K562 (cell line): ENCODE measurements at places on chromosomes 5 and 9.
A peak's percentile ranks its signal among the peaks of the same experiment; 100 is the strongest.

- H3K27me3 ChIP-seq: no peaks in the 10 kb centered on the region
- DNase-seq: no peak
- no peak overlapping the region for H3K4me3 ChIP-seq
- peaks cover 9% of the 10 kb centered on the region for H3K4me1 ChIP-seq
- H3K27ac ChIP-seq: no peak overlapping the region
Observed at GRCh38 chr5:10583663-10584572, 20.0 kb downstream of the ANKRD33B start.

DNA sequence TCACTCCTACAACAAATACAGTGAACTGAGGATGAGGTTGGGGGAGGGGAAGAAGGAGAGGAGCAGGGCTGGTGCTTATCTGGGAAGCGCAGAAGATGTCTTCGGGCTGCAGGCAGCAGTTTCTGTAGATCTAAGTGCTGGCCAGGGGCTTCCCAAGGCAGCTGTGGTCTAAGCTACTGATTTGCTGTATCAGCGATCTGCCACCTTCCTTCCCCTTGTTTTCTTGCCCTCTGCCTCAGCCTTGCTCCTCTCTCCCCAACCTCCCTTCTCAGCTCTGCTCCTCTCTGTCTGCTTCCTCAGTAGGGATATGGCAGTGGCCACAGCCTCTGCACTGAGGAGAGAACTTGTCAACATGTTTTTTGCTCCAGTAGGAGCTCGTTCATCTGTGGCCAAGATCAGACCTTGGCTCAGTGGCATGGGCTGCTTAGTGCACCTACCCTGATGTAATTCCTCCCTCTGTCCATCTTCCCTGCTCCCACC is 42.8 kb upstream of the IL6ST start:
- H3K27ac ChIP-seq: peak overlapping the region; percentile 86
- H3K4me1 ChIP-seq: peaks cover 14% of the 10 kb centered on the region
- no peaks in the 10 kb centered on the region for H3K27me3 ChIP-seq

GRCh38 chr9:33506626-33507370 is 17.3 kb upstream of the ANKRD18B start:
- DNase-seq: peak; percentile 56
- H3K27ac ChIP-seq: peak overlapping the region; percentile 59; the same call in 2 of the 3 replicates
- H3K27me3 ChIP-seq: no peaks in the 10 kb centered on the region
- no peaks in the 10 kb centered on the region for H3K36me3 ChIP-seq

DNA sequence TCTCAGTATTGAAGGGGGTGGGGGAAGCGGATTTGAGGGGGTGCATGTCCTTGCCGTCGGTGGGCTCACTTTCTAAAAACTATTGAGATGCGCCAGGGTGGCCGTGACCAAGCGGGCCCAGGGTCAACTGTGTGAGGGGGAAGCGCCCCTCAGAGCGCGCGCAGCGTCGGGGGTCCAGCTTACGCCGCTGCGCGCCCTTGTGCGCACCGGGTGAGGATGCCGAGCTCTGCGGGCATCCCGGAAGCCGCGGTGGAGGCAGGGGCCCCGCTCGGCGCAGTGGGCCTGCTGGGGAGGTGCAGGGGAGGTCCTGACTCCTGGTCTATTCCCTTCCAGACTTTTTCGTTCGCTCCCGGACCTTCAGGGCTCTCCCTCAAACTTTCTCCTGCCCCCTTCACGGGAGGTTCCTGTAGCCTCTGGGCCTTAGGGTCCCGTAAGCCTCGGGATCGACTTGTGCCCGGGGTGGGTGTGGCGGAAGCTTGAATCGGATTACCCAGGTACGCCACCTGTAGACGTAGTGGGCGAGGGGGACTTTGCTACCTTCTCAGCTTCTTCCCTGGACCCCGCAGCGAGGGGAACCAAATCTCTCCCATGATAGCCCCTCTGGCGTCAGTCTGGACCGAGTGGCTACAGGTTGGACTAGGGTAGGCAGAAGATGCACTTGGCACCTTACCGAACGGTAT is 2.5 kb upstream of the PRDM6 start:
- H3K4me1 ChIP-seq: peaks cover 22% of the 10 kb centered on the region
- H3K27me3 ChIP-seq: peaks cover 76% of the 10 kb centered on the region
- H3K4me3 ChIP-seq: no peak overlapping the region

GRCh38 chr9:23341346-23341745 is 484.7 kb downstream of the ELAVL2 start:
- no peak for DNase-seq
- H3K27me3 ChIP-seq: no peaks in the 10 kb centered on the region
- H3K4me3 ChIP-seq: no peak overlapping the region
- H3K4me1 ChIP-seq: no peaks in the 10 kb centered on the region

DNA sequence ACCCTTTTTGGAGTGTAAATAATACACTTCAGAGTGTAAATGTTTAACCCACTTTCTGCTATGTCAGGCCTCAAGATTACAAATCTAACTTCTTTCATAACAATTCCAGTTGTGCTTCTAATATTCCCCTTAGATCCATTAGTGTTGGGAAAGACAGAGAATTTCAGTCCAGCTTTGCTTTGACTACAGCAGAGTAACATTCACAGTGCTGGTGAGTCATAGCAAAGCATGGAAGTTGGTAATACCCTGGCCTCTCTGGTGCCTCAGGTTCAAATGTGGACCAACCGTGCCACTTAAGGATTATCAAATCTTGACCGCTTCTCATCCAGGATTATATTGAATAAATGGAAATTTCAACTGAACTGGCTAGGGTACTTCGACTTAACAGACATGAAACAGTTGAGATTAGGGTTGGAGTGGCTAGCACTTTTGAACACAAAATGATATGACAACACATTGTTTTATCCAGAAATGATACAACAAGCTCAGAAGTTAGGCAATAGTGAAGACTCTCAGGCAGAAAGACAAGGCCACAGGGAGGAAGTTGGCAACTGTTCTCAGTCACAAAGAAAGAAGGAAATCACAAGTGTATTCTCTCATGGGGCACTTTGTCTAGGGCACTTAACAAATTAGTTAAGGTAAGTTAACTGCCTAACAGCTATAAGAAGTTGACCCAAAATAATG is 24.4 kb upstream of the RASA1 start:
- DNase-seq: no peak
- H3K36me3 ChIP-seq: no peaks in the 10 kb centered on the region
- no peaks in the 10 kb centered on the region for H3K27me3 ChIP-seq
- no peak overlapping the region for H3K4me3 ChIP-seq
- no peak overlapping the region for H3K27ac ChIP-seq

DNA sequence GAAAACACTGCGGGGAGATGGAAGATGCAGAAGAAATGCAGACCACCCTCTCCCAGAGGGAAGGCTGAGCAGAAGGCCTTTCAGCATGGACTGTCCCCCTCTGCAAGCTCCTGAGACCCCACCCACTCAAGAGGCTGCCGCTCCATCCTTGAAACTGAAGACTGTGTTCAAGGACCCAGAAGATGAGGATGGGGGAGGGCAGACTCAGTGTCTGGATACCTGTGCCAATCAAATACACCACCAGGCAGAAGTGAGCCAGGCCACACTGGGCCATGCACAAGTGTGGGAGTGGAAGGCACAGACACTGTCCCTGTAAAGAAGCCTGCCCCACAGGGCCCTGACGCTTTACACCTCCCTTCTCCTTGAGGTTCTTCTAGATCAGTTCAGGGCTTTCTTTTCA is 40.0 kb upstream of the IPPK start:
- H3K4me3 ChIP-seq: no peak overlapping the region
- DNase-seq: no peak
- H3K36me3 ChIP-seq: peaks cover 45% of the 10 kb centered on the region; the same call in 2 of the 3 replicates
- peaks cover 1% of the 10 kb centered on the region for H3K4me1 ChIP-seq

DNA sequence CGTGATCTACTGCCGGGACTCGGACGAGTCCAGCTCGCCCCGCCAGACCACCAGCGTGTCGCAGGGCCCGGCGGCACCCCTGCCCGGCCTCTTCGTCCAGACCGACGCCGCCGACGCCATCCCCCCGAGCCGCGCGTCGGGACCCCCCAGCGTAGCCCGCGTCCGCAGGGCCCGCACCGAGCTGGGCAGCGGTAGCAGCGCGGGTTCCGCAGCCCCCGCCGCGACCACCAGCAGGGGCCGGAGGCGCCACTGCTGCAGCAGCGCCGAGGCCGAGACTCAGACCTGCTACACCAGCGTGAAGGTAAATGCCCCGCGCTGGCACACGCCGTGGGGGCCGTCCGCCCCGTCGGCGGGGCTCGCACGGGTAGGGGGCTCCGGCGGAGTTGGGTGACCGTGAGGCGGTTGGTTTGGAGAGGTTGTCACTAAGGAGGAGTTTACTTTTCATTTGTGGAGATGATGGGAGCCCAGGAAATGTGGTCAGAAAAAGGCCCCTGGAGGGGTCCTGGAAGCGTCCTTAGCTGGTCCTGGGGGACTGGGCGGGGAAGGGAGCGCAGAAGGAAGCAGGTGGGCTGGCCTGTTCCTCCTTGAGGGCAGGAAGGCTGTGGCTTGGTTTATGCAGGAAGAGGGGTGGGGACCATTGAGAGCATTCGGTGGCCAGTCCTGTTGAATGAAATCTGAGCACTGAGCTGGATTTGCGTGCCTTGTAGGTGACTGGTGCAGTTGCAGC is 647 bp downstream of the PDE8B start:
- no peak for DNase-seq
- no peaks in the 10 kb centered on the region for H3K4me1 ChIP-seq
- peaks cover 19% of the 10 kb centered on the region for H3K27me3 ChIP-seq
- no peak overlapping the region for H3K27ac ChIP-seq
- H3K36me3 ChIP-seq: no peaks in the 10 kb centered on the region

GRCh38 chr5:137441476-137441875 is 57.6 kb downstream of the SPOCK1 start:
- H3K4me1 ChIP-seq: no peaks in the 10 kb centered on the region
- H3K27ac ChIP-seq: no peak overlapping the region
- no peaks in the 10 kb centered on the region for H3K36me3 ChIP-seq
- DNase-seq: no peak
- no peak overlapping the region for H3K4me3 ChIP-seq
- no peaks in the 10 kb centered on the region for H3K27me3 ChIP-seq

DNA sequence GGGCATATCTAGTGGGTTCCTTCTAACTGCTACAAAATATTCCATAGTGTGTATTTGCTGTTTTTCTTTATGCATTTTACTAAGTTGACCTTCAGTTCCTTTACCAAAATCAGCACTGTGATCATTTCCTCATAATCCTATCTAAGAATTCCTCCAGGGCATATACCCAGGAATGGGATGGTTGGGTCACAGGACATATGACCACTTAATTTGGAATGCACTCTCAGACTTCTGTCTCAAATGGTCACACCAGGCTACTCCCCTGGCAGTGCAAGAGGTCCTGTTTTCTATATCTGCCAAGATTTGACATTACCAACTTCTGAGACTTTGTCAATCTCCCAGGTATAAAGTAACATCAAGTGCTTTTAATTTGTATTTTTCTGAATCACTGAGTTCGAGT is 63.9 kb downstream of the ADAMTS12 start:
- no peaks in the 10 kb centered on the region for H3K4me1 ChIP-seq
- no peaks in the 10 kb centered on the region for H3K27me3 ChIP-seq
- no peak overlapping the region for H3K27ac ChIP-seq
- no peak for DNase-seq
- no peaks in the 10 kb centered on the region for H3K36me3 ChIP-seq

GRCh38 chr9:99859243-99859980 is 37.7 kb downstream of the NR4A3 start:
- H3K27me3 ChIP-seq: peaks cover 5% of the 10 kb centered on the region; the same call in 1 of the 2 replicates
- DNase-seq: no peak
- H3K27ac ChIP-seq: no peak overlapping the region
- no peaks in the 10 kb centered on the region; the same call in 2 of the 3 replicates for H3K4me1 ChIP-seq
- H3K36me3 ChIP-seq: no peaks in the 10 kb centered on the region

DNA sequence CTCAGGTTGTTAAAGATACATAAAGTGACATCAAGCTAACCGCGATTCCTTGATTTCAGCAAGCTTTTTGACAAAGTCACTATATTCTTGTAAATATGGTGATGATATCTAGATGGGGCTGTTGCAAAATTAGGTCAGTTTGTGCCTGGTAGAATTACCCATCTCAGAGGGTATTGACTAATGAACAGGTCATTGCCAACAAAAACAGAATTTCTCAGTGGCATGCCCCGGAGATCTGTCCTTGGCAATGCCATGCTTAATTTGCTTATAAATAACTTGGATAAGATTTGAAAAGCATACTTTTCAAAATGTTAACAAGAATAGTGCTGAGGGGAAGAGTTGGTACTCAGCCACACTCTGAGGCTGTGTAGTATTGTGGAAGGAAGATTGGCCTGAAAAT is 783.3 kb upstream of the SEMA6A start:
- no peak overlapping the region for H3K27ac ChIP-seq
- no peak overlapping the region for H3K4me3 ChIP-seq
- H3K4me1 ChIP-seq: no peaks in the 10 kb centered on the region
- DNase-seq: no peak

DNA sequence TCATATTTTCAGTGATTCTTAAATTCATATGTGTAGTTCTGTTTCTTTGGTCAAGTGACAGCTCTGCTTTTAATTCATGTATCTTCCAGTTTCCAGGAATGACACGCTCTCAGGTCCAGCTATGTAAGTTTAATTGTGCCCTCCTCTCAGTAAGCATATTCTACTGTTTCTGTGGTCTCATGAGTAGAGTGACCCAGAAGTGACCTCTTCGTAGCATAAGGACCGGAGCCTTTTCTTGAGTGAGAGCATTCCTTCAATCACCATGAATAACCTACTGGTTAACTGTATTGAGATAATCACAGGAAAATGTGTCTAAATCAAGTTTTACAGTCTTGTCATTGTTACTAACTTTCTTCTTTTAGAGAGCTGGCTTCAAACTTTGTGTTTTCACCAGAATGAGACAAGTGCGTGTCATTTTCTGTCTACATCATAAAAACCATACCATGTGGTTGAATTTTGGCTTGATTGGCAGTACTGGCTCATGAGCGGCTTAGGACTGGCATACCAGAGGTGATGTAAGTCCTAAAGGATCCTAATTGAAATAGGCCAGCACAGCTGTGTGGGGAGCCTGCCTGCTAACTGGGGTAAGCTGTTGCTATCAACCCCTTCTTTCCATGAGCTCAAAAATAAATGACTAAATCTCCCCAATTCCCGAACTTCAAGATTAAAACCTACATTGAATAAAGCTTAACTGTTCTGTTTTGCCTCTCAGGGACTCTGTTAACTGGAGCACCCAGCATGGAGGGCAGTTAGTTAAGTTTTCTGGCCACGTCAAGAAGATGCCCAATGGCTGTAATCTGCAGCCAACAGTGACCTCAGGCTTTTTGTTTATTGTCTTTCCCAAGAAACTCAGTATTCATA is 4.8 kb downstream of the ADAMTSL1 start:
- no peak for DNase-seq
- no peak overlapping the region for H3K4me3 ChIP-seq
- no peaks in the 10 kb centered on the region for H3K27me3 ChIP-seq
- H3K36me3 ChIP-seq: no peaks in the 10 kb centered on the region
